ENCODE measurements at places on chromosomes 5 and 9. TPM values are rescaled to one million over a fixed set of nuclear protein-coding genes. Genes with fewer than 3 reads are reported as not detected.
A peak's percentile ranks its signal among the peaks of the same experiment; 100 is the strongest.

DNA sequence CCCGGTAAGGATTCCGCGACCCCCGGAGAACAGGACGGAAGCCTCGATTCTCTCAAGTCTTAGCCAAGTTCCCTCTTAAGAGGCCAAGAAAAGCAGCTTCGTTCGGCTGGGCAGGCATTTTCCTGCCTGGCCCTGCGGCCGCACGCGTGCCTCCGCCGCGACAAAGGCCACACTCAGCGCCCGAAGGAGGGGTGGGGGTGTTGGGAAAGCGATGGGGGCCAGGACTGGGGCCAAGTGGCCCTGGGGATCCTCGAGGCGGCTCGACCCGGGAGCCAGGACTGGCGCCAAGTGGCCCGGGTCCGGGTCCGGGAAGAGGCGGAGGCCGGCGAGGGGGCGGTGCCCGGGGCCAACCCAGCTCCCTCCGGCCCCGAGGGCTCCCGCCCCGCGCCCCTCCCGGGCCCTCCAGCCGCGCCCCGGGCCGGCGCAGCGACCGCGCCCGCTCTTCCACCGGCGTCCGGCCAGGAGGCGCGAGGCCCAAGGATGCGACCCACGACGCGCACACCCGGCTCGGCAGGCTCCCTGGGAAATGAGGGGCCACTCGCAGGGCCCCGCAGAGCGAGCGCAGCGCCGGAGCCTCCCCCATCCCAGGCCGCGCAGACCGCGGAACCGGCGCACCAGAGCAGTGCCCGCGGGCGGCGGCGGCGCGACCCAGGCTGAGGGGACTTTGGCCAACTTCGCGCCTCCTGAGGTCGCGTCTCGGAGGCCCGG, 756 bp downstream of the VAV2 start:
- H3K4me1 ChIP-seq: peaks cover 16% of the 10 kb centered on the region
- H3K27ac ChIP-seq: peak overlapping the region; percentile 83
- H3K27me3 ChIP-seq: no peaks in the 10 kb centered on the region
- H3K4me3 ChIP-seq: peak overlapping the region; percentile 63

DNA sequence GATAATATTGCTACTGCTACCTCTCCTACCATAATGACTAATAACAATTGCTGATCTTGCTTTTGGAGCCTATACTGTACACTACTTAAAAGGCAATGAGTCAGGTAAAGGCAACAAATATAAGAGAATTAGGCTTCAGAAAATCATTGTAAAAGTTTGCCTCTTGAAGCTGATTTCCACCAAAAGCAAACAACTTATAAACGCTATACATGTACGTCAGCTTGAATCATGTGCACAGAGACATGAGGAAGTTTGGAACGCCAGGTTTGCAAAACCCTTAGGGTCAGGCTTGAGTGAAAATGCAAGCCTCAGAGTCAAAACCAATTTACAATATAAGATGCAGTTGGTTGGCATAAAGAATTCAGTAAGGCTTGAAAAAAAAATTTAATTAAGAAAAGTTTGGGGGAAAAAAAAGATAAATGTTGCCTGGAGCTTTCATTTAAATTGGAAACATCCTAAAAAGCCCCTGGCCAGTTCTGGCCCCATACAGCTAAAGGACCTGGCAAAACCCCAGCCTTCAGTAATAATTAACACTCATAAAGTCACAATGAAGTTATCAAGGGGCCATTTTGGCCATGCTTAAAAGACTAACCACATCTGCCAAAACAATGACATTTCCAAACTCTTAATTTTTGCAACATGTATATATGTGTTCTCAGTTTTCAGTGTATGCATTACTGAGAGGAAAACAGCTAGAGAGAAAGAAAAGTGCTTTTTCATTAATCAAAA, 181.0 kb upstream of the NFIL3 start:
- no peaks in the 10 kb centered on the region for H3K36me3 ChIP-seq
- no peaks in the 10 kb centered on the region for H3K27me3 ChIP-seq
- H3K27ac ChIP-seq: no peak overlapping the region

DNA sequence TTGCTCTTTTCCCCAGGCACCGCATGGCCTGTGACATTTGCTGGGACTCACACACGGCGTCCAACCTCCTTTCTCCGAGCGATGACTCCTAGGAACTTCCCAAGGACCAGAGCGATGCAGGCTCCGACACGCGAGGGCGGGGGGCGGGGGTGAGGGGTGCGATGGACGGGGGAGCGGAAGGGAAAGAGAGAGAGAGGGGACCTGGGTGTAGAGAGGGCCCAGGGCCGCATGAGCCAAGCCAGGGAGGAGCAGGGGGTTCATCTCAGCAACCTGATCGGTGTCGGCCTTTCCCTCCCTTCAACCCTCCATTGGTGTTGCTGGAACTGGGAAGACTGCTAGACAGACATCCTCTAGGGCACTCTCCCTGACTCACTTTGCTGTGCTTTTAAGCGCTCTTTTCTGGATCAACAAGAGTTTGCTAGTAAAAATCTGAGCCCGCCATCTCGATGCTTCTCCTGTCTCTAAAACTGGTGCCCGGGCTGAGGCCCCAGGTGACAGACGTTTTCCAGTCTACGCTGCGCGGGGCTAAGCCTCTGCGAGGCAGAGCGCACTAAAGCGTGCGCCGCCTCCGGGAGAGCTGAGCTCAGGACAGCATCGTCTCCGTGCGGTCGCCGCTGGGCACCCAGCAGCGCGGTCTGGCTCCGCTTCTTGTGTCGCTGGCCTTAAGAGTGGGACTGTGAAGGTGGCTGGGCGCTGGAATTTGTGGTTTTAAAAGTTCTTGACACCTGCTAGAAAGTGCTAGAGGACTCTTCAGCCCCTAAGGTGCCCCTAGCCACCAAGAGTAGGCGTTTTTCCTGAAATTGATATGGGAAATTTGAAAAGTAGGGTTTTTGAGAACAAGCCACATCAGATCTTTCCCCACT, 1.0 kb upstream of the TSLP start:
- H3K27me3 ChIP-seq: no peaks in the 10 kb centered on the region
- no peaks in the 10 kb centered on the region for H3K36me3 ChIP-seq
- H3K4me3 ChIP-seq: no peak overlapping the region
- H3K27ac ChIP-seq: peak overlapping the region; percentile 10
- DNase-seq: peak; percentile 41
- peaks cover 14% of the 10 kb centered on the region for H3K4me1 ChIP-seq

GRCh38 chr9:4417578-4418325, 72.5 kb upstream of the SLC1A1 start:
- H3K36me3 ChIP-seq: no peaks in the 10 kb centered on the region
- peaks cover 4% of the 10 kb centered on the region for H3K4me1 ChIP-seq
- H3K4me3 ChIP-seq: no peak overlapping the region
- DNase-seq: no peak

GRCh38 chr9:15160673-15161072, 146.3 kb downstream of the TTC39B start:
- peak; percentile 81 for DNase-seq
- H3K4me1 ChIP-seq: peaks cover 15% of the 10 kb centered on the region
- no peak overlapping the region for H3K4me3 ChIP-seq
- peak overlapping the region; percentile 34 for H3K27ac ChIP-seq
- no peaks in the 10 kb centered on the region for H3K27me3 ChIP-seq

- H3K27me3 ChIP-seq: no peaks in the 10 kb centered on the region
- no peak for DNase-seq
- peaks cover 5% of the 10 kb centered on the region for H3K36me3 ChIP-seq
- peaks cover 37% of the 10 kb centered on the region for H3K4me1 ChIP-seq
- H3K27ac ChIP-seq: no peak overlapping the region
Measured at GRCh38 chr5:74633695-74634094, 6.8 kb downstream of the ENC1 start.

DNA sequence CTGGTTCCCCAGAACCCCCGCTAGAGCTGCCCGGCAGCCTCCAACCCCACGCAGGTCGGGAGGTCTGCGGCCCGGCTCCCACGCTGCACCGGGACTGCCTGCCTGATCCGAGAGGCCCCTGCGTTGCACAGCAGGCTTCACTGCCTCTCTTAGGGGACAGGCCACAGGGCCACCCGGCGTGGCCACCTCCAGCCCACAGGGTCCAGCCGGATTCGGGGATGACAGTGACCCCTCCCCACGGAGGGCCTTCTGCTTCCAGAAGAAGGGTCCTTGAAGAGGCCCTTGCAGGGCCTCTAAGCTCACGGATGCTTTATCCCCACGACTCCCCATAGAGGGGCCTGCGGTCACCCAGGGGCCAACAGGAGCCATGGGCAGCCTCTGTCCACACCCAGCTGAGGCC, 66.1 kb upstream of the PPP1R26 start:
- H3K36me3 ChIP-seq: no peaks in the 10 kb centered on the region
- DNase-seq: no peak
- H3K27ac ChIP-seq: no peak overlapping the region
- no peak overlapping the region for H3K4me3 ChIP-seq
- no peaks in the 10 kb centered on the region for H3K4me1 ChIP-seq

GRCh38 chr5:159218595-159219023, 9.3 kb upstream of the RNF145 start:
- H3K4me1 ChIP-seq: no peaks in the 10 kb centered on the region
- no peaks in the 10 kb centered on the region for H3K27me3 ChIP-seq
- no peak overlapping the region for H3K4me3 ChIP-seq
- no peaks in the 10 kb centered on the region for H3K36me3 ChIP-seq
- no peak overlapping the region for H3K27ac ChIP-seq

DNA sequence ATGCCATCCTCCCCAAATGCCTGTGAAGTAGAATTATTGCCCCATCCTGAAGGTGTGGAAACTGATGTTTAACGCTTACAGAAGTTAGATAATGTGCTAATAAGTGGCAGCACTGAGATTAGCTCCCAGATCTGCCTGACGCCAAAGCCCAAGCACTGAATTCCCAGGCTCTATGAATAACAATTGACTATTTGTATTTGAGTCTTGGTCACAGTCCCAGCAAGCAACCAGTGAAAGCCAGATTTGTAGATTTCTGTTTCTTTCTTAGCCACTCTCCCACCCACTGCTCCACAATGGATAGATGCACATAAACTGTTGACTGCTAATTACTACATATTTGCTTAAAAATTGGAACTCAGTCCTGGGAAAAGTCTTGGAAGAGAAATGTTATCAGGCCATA, 34.4 kb downstream of the FAM240B start:
- no peak overlapping the region for H3K27ac ChIP-seq
- no peaks in the 10 kb centered on the region for H3K36me3 ChIP-seq
- no peaks in the 10 kb centered on the region for H3K27me3 ChIP-seq
- no peak overlapping the region for H3K4me3 ChIP-seq

- H3K4me1 ChIP-seq: no peaks in the 10 kb centered on the region
- no peak for DNase-seq
- H3K27ac ChIP-seq: no peak overlapping the region
- H3K4me3 ChIP-seq: no peak overlapping the region
- H3K36me3 ChIP-seq: no peaks in the 10 kb centered on the region
Measured at GRCh38 chr5:165609871-165610270, 2104.5 kb downstream of the MAT2B start.

DNA sequence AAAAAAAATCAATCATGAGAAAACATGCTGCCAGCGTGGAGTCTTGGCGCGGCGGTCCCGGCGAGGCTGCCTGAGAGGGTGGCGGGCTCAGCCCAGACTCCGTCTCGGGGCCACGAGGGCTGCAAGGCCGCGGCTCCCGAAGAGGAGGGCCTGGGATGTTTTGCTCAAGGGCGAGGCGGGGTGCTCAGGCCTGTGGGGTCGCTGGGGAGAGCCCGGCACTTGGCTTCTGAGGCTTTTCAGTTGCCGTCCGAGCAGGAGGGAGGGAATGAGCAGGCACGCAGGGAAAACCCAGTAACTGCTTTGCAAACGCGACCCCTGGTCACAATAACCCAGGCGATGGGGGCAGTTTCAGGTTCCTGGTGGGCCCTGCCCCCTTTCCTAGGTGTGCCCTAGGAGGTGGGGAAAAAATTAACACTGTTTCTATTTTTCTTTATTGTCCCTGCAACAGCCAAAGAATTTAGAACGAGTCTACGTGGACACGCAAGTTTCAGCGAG, 3.2 kb upstream of the IRX2 start:
- no peak for DNase-seq
- H3K27me3 ChIP-seq: no peaks in the 10 kb centered on the region
- no peaks in the 10 kb centered on the region for H3K36me3 ChIP-seq
- no peaks in the 10 kb centered on the region for H3K4me1 ChIP-seq

Gene CATSPER3
- total RNA-seq: under 0.01 TPM

Gene IFNA13
- not detected for total RNA-seq

Gene CBY3
- not detected for total RNA-seq

Measured in fibroblast of lung (primary cell).